ENCODE measurements at places on chromosomes 2 and 18.

- ATAC-seq, result no peak
Observed at GRCh38 chr2:33370636-33371265, 105.7 kb upstream of the RASGRP3 start.

DNA sequence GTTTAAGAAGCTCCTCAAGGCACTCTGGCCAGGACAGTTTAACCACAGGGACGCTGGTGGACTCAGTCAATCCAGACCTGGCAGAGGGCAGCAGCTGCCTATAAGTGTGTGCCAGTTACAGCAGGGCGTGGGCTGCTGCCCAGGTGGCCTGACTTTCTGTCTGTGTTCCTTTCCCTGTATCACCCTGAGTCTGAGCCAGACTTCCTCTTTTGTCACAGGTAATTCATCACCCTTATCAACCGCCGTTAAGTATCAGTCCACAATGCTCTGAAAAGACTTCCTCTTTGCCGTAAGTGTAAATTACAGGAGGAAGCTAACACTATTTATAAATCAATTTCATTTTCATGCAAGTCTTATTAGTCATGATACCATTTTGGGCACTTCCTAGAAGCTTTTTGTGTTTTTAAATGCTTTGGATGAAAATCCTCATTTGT lies 7.0 kb downstream of the LPIN1 start:
- peak; percentile 16 for ATAC-seq

GRCh38 chr2:196702641-196703040 lies 63.1 kb downstream of the CCDC150 start:
- no peak for ATAC-seq

- ATAC-seq, result peak; percentile 59
Observed at GRCh38 chr2:47520302-47520630, 117.3 kb downstream of the MSH2 start.

- no peak for ATAC-seq
Observed at GRCh38 chr18:80252136-80252535, 4.8 kb upstream of the PARD6G start.

DNA sequence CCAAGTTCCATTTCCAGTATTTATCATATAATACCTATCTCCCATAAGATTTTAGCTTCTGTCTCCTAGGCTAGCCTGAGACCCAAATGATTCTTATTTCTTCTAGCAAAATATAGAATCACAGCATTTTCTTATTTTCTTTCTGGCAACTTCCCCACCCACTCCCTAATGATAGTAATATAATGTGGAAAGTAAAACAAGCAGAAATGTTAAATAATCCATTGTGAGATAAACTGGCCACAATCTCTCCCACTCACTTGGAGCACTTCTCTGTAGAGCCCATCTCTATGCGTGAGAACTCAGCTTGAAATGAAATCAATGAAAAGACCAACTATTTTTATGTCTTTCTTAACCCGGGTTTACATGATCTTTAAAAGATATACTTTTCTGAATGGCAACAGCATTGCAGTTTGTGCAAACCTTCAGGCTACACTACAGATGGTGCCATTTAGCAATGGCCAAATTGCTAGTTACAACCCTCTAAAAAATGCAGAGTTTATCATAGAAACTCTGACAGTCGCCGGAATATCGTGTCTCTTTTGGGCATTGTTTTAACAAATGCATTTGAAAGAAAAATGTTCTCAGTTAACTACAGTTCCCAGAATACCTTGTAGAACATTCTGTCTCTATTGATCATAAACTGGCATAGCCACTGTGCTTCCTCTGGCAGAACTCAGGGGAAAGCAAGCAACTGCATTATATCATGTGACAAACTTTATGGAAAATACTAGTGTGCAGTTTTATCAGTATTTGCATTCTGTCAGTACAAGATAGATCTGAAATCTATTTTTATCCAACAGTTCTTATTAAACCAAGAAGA lies 1407.4 kb upstream of the ZEB2 start:
- ATAC-seq, result no peak

GRCh38 chr2:10030311-10030736 lies 13.0 kb upstream of the KLF11 start:
- peak; percentile 31 for ATAC-seq

- no peak for ATAC-seq
Observed at GRCh38 chr2:284896-285492, 2.9 kb downstream of the ALKAL2 start.

DNA sequence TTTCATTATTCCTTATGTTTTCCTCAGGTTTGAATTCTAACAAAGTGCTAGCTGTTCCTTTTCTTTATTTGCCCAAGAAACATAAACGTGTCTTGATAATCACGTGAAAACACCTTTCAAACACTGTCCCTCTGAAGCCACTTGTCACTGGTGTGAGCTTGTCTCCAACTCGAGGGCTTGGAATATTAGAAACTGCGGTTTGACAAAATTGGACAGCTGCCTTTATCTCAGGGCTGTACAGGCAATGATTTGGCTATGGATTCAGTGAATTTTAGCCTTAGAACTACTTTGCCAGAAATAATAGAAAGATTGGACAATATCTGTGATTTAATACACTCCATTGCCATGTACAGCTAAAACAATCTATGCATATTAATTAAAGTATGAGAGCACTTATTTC lies 763.0 kb upstream of the ACVR2A start:
- no peak for ATAC-seq

DNA sequence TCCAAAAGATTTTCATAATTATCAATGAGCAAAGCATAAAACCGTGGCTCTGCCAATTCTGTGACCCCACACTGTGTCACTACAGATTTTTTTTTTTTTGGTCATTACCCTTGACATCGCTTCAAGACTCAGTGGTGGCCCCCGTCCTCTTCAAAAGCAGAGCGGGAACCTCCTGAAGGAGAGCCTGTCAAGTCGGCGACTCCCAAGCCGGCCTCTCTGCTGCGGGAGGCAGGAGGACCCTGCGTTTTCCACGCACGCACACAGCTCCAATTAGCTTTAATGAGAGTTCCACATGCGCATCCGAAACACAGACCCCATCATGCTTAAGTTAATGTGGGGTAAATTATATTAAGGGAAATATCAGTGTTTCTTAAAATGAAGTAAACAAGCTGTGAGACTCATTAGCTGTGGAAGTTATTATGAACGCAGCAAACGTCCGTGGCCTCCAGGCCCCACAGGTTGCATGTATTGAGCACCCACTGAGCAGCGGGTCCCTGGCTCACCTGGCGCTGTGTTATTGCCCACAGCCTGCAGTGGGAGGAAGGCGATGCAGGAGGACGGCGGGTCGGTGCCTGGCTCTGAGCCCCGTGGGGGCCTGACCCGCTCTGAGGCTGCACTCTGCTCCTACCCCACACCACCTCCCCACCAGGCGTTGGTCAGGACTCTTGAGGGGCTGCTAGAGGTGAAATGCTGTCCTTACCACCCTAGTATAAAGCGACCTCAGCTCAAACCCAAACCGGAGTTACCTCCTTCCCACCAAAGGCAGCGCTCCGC lies 181.0 kb upstream of the SALL3 start:
- ATAC-seq, result no peak

DNA sequence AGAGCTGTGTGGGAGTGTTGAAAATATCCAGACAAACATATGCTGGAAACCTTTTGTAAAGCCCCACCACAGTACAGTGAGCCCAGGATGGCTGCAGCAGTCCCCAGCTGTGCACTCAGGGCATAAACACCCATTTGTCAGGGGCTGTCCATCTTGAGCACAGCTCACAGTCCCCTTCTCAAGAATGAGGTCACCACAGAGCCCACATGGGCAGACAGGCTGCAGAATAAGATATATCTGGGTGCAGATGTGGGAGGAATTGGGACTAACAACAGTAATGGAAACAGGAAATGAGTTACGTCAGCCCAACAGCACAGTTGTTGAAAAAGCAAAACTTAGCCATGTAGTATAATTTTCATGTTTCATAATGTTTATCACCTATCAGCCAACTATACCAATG lies 219.6 kb downstream of the ETAA1 start:
- no peak for ATAC-seq

DNA sequence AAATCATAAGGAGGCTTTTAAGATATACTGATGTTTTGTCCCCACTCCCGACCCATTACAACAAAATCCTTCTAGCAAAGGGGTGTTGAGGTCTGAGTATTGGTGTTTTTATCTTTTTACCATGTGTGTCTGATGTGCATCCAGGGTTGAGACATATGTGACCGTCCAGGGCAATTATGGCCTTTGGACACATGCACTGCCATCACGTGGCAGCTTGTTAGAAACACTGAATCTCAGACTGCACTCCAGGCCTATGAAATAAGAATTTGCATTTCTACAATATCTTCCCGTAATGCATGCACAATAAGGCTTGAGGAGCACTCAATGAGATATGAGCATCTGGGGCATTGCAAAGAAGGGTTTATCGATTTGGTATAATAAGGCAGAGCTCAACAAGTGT lies 235.1 kb upstream of the ZNF804A start:
- ATAC-seq, result no peak

DNA sequence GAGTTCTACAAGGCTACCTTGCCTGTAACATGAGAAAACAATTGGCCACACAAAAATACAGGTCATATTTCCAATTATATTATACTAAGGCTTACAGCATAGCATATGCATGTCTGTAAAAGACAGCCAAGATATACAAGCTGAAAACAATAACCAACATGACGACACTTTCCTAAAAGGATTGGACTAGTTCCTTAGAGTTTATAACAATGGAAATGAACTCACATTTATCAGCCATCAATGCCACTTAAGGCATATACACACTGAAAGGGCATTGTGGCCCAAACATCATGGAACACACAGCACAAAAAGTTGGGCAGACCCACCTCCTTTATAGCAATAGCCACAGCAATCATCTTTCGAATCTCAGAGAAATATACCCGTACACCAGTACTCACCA lies 52.0 kb downstream of the SLC40A1 start:
- ATAC-seq, result no peak

GRCh38 chr2:77301441-77301840 lies 220.7 kb downstream of the LRRTM4 start:
- ATAC-seq, result no peak

DNA sequence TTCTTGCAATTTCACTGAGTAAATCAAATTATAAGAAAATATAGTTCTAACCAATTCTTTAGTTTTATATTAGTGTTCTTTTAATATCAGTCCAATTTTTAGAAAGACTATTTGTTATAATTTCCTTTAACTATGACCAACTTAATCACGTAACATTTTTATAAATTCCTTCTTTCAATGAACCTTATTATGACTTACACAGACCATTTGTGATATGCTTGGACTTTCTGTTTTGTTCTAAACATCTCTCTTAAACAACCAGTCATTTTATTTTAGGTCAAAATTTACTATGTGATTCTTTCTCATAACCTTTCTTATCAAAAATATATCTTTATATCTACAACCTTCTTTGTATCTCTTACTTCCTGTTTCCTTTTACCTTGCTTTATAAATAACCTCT lies 39.5 kb upstream of the DYNAP start:
- no peak for ATAC-seq

- ATAC-seq, result peak; percentile 87
Observed at GRCh38 chr2:142130111-142131009, 456 bp downstream of the LRP1B start.

DNA sequence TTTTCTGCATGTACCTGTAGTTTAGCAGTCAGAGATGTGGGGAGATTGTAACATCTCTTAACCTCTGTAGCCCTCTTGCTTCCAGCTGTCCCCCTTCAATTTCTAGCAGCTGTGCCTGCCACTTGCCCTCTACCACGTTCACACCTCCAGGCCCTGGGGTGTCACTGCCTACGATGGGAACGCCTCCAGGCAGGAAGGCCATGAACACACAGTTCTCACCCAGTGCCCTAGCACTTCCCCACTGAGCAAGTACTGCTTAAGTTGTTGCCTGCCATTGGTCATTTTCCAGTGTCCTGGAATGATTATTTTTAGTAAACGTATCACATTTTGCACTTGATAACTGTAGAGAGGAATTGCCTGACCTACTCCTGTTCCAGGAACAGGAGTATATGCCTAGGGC lies 77.1 kb upstream of the B3GNT7 start:
- ATAC-seq, result no peak

GRCh38 chr2:236010920-236011685 lies 157.1 kb downstream of the GBX2 start:
- ATAC-seq, result no peak

DNA sequence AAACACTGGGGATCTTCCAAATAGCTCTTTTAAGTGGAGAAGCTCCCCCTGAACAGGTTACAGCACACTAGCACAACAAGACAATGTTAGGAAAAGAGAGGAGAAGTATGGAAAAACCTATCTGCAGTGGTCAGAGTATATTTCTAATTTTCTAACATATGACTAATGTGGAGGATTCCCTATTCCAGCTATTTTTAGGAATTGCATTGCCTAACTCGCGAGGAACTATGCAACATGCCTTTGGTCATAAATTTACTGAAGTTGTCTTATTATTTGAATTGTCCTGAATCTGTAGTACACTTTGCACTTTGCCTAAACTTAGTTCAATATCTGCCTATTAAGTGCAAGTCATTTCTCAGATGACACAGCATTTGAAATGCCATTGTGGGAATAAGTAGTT lies 381.4 kb downstream of the CCDC85A start:
- no peak for ATAC-seq

- no peak for ATAC-seq
Observed at GRCh38 chr2:232377319-232377718, 1.2 kb upstream of the ALPP start.

DNA sequence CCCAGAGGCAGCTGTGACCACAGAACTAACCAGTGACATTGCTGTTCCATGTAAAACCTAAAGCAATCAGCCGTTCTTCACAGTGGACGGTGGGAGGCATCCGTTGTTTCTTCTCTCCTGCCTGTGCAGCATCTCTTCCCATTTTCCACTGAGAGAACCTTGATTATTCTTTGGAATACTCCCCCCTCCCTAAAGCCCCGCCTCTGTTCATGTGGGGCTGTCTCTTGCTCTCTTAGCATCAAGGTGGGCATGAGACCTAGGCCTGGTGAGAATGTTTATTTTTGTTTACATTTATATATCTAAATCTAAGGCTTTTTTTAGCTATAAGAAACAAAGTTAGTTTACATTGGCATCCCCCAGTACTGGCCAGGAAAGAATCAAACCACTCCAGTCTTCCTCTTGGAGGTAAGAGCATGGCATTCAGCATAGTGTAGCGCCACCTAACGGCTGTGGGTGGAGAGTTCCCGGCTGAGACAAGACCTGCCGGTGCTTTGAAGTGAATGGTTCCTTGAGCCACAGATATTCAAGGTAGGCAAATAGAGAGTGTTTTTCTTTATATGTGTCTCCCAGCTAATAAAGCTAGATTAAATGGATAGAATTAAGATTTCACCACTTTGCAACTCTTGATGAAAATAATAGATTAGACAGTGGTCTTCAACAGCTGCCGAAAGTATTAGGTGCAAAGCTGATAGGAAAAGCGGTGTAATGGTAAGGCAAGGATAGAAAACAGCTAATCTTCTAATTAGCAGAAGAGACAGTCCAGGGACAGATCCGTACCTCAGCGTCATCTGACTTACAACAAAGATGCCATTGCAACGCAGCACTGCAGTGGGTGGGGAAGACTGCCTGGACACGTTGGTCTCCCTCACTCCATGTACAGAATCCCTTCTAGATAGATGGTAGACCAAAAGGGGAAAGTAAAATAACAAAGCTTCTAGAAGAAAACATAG lies 219.6 kb upstream of the RAB12 start:
- peak; percentile 87 for ATAC-seq

- ATAC-seq, result no peak
Observed at GRCh38 chr18:13048061-13048595, 57.0 kb downstream of the CEP192 start.

All from motor neuron (in vitro differentiated cells).